Astrocyte (in vitro differentiated cells and primary cell): ENCODE measurements at places on chromosomes 6 and 20.

GRCh38 chr6:30644769-30645168 is 2.2 kb upstream of the C6orf136 start:
- H3K36me3 ChIP-seq: peaks cover 19% of the 10 kb centered on the region
- H3K4me1 ChIP-seq: peaks cover 6% of the 10 kb centered on the region
- no peaks in the 10 kb centered on the region for H3K27me3 ChIP-seq
- DNase-seq: no peak
- H3K4me3 ChIP-seq: no peak overlapping the region

DNA sequence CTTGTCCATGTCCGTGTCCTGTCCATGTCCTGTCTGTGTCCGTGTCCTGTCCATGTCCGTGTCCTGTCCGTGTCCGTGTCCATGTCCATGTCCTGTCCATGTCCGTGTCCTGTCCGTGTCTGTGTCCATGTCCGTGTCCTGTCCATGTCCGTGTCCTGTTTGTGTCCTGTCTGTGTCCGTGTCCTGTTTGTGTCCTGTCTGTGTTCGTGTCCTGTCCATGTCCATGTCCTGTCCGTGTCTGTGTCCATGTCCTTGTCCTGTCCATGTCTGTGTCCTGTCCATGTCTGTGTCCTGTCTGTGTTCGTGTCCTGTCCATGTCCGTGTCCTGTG is 55.0 kb upstream of the BHLHE23 start:
- no peak overlapping the region for H3K4me3 ChIP-seq
- H3K36me3 ChIP-seq: no peaks in the 10 kb centered on the region
- H3K27me3 ChIP-seq: peaks cover 2% of the 10 kb centered on the region
- no peak overlapping the region for H3K27ac ChIP-seq

- H3K4me1 ChIP-seq: no peaks in the 10 kb centered on the region
- no peak for DNase-seq
- no peak overlapping the region for H3K4me3 ChIP-seq
- no peaks in the 10 kb centered on the region for H3K27me3 ChIP-seq
Measured at GRCh38 chr20:47290008-47290407, 66.5 kb downstream of the ZMYND8 start.

DNA sequence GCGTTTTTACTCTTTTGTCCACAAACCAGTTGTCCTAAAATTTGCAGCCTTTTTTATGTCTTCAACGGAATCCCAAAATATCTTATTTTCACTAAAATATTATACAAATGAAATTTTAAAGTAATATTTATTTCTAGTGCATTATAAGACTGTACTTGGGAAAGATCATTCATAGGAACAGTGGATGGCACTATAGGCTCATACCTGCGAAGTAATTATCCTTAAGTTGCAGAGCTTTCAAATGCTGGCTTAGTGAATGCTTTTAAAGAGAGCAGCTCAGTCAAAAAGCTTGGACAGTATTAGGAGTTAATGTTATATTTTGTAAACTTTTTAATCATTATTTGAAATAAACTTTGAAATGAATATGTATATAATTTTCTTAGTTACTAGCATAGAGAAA is 254.9 kb downstream of the CDKAL1 start:
- H3K36me3 ChIP-seq: no peaks in the 10 kb centered on the region
- no peak overlapping the region for H3K27ac ChIP-seq
- H3K4me1 ChIP-seq: peaks cover 4% of the 10 kb centered on the region
- no peak for DNase-seq

DNA sequence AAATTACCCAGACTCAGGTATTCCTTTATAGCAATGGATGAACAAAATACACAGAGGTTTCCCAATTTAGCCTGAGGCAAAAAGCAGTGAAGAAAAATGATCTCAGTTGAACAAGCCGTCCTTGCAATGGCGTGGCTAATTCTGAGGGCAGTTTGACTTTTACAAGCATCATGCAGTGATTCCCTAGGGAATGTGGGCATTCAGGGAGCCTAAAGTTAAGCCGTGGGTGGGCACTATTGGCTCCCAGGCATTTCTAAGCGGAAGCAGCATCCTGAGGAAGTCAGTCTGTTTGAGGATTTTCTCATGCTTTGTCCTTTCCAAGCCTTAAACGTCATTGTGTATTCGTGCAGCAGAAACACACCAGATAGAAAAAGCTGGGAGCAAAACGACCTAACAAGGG is 133.9 kb downstream of the MYLK4 start:
- no peaks in the 10 kb centered on the region for H3K36me3 ChIP-seq
- H3K27me3 ChIP-seq: peaks cover 20% of the 10 kb centered on the region
- no peak overlapping the region for H3K4me3 ChIP-seq
- no peaks in the 10 kb centered on the region for H3K4me1 ChIP-seq
- no peak for DNase-seq

GRCh38 chr6:140846503-140847261 is 1286.0 kb upstream of the GJE1 start:
- peaks cover 15% of the 10 kb centered on the region for H3K4me1 ChIP-seq
- H3K27ac ChIP-seq: peak overlapping the region; percentile 43
- no peak overlapping the region for H3K4me3 ChIP-seq
- DNase-seq: peak; percentile 57

GRCh38 chr6:45808917-45809316 is 206.7 kb downstream of the CLIC5 start:
- no peak overlapping the region for H3K27ac ChIP-seq
- no peak for DNase-seq

- no peak for DNase-seq
- no peaks in the 10 kb centered on the region for H3K27me3 ChIP-seq
- H3K36me3 ChIP-seq: no peaks in the 10 kb centered on the region
- H3K4me3 ChIP-seq: no peak overlapping the region
Measured at GRCh38 chr6:132246632-132247270, 154.5 kb downstream of the MOXD1 start.

DNA sequence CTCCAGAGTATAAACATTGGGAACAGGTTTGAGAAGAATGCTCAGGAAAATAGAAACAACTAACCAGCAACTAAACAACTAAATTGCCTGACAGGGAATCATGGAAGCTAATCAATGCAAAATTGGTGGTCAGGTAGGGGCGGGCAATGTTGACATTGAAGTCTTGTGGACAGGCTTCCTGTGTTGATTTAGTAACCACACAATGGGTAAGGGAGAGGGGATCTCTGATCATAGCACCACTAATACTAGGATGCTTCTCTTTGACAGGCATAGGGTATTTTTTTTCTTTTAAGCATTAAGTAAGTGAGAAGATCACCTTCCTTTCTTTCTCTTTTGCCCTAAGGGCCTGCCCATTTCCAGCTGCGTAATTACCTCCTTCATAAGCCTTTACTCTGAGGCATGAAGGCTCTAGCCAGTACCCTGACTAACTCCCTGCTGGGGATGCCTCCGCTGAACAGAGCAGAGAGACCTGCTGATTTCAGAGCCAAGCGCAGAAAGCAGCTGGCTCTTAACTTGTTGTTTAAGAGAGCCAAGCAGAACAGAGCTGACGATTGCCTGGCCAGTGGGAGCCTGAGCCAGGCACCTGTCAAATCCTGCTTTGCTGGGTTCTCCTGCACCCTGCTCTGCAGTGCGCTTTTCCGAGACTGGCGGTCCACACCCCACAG is 118.7 kb downstream of the BMP2 start:
- no peaks in the 10 kb centered on the region for H3K27me3 ChIP-seq
- no peaks in the 10 kb centered on the region for H3K36me3 ChIP-seq

- H3K36me3 ChIP-seq: peaks cover 3% of the 10 kb centered on the region
- H3K27me3 ChIP-seq: no peaks in the 10 kb centered on the region
- no peaks in the 10 kb centered on the region for H3K4me1 ChIP-seq
- H3K27ac ChIP-seq: no peak overlapping the region
- no peak overlapping the region for H3K4me3 ChIP-seq
Measured at GRCh38 chr6:70864401-70864800, 92.5 kb downstream of the B3GAT2 start.

DNA sequence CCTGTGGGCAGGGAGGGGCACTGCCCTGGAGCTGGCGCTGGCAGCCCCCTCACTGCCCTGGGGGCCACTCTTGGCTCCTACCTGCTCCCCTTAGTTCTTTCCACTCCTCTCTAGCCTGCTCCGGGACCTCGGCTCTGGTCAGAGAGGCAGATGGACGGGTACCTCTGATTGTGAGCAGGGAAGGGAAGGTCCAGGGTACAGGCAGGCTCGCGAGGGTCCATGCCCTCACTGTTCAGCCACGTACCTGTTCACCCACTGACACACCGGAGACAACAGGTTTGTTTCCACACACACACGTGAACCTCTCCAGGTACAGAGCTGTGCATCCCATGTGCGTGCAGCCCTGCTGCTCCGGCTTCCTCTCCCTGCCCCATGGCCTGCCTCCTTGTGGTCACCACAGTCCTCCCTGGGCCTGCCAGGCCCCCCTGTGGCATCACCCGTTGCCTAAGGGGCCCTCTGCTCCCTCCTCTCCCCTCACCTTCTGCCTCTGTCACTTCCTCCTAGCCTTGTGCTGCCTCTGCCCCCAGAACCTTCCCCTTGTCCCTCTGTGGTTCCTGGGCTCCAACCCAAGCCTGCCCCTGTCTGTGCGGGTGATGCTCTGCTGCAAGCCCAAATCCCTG is 2.3 kb downstream of the EMILIN3 start:
- DNase-seq: no peak
- no peaks in the 10 kb centered on the region for H3K36me3 ChIP-seq
- H3K4me3 ChIP-seq: no peak overlapping the region
- H3K27ac ChIP-seq: no peak overlapping the region

DNA sequence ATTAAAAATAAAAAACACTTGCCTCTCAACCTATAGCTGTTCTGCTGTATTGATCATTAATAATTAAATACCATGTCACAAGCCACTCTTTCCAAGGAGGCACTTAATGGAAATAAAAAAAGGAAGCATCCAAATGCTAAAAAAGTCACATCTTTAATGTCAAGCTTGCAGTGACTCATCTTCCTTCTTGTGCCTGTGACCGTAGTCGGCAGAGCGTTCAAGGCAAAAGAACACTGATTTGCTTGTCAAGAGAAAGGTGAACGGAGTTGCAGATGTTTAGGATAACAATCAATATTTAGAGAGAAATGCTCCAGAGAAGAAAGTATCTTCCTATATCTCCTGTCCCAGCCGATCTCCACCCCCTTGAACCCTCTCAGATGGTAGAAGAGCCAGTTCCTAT is 341.0 kb upstream of the OPRM1 start:
- no peak overlapping the region for H3K27ac ChIP-seq
- no peaks in the 10 kb centered on the region for H3K4me1 ChIP-seq
- no peak for DNase-seq
- H3K4me3 ChIP-seq: no peak overlapping the region

- H3K4me1 ChIP-seq: no peaks in the 10 kb centered on the region
- no peak for DNase-seq
- no peak overlapping the region for H3K27ac ChIP-seq
- no peaks in the 10 kb centered on the region for H3K27me3 ChIP-seq
- no peak overlapping the region for H3K4me3 ChIP-seq
- no peaks in the 10 kb centered on the region for H3K36me3 ChIP-seq
Measured at GRCh38 chr6:84329516-84329915, 102.1 kb upstream of the CEP162 start.

DNA sequence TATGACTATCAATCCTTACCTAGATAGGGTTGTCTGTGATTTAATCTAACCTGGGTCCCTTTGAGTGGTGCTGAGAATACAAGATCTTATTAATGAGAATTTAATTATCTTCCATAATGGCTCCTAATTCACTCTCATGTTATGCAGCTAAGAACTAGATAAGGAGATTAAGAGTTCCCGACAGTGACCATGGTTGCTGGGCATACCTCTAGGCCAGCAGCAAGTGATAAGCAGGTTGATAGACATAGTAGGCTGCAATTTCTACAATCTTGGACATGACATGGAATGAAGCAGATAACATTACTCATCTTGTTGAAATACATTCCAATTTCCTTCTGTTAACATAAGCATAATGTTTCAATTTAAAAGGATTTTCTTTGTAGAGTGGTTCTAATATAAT is 27.1 kb downstream of the SPACA1 start:
- no peak overlapping the region for H3K27ac ChIP-seq
- no peak overlapping the region for H3K4me3 ChIP-seq

- DNase-seq: no peak
- no peak overlapping the region for H3K4me3 ChIP-seq
- H3K36me3 ChIP-seq: no peaks in the 10 kb centered on the region
- peaks cover 47% of the 10 kb centered on the region for H3K27me3 ChIP-seq
- H3K4me1 ChIP-seq: no peaks in the 10 kb centered on the region
Measured at GRCh38 chr6:166173281-166173951, 5.8 kb upstream of the TBXT start.

DNA sequence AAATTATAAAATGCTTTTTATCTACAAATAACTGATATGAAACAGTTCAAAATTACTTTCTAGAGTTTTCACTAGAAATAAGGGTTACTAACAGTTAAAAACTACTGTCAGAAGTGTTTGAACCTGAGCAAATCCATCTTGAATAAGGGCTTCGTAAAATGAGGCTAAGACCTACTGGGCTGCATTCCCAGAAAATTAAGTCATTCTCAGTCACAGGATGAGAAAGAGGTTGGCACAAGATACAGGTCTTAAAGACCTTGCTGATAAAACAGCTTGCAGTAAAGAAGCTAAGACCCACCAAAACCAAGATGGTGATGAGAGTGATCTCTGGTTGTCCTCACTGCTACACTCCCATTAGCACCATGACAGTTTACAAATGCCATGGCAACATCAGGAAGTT is 93.7 kb downstream of the PLG start:
- H3K36me3 ChIP-seq: no peaks in the 10 kb centered on the region
- no peaks in the 10 kb centered on the region for H3K4me1 ChIP-seq
- H3K27me3 ChIP-seq: no peaks in the 10 kb centered on the region
- peak; percentile 6 for DNase-seq
- no peak overlapping the region for H3K27ac ChIP-seq

- no peak for DNase-seq
- no peak overlapping the region for H3K4me3 ChIP-seq
- H3K36me3 ChIP-seq: no peaks in the 10 kb centered on the region
- peaks cover 7% of the 10 kb centered on the region for H3K4me1 ChIP-seq
- H3K27ac ChIP-seq: no peak overlapping the region
Measured at GRCh38 chr6:49565261-49565660, 14.8 kb downstream of the C6orf141 start.

GRCh38 chr20:41524980-41525613 is 93.1 kb downstream of the CHD6 start:
- no peaks in the 10 kb centered on the region for H3K27me3 ChIP-seq
- no peak overlapping the region for H3K27ac ChIP-seq
- H3K36me3 ChIP-seq: no peaks in the 10 kb centered on the region
- peak; percentile 77 for DNase-seq

GRCh38 chr20:57649617-57650015 is 29.4 kb upstream of the ZBP1 start:
- H3K27ac ChIP-seq: no peak overlapping the region
- peaks cover 3% of the 10 kb centered on the region for H3K4me1 ChIP-seq
- H3K4me3 ChIP-seq: no peak overlapping the region
- no peak for DNase-seq
- peaks cover 21% of the 10 kb centered on the region for H3K36me3 ChIP-seq
- H3K27me3 ChIP-seq: no peaks in the 10 kb centered on the region

GRCh38 chr6:42726485-42727086 is 4.2 kb upstream of the PRPH2 start:
- H3K27ac ChIP-seq: peak overlapping the region; percentile 35
- H3K4me3 ChIP-seq: peak overlapping the region; percentile 58
- peaks cover 5% of the 10 kb centered on the region for H3K4me1 ChIP-seq
- no peaks in the 10 kb centered on the region for H3K27me3 ChIP-seq
- peak; percentile 76 for DNase-seq

GRCh38 chr20:50580842-50581544 is 70.8 kb downstream of the PTPN1 start:
- DNase-seq: no peak
- no peak overlapping the region for H3K27ac ChIP-seq
- no peaks in the 10 kb centered on the region for H3K4me1 ChIP-seq
- H3K4me3 ChIP-seq: no peak overlapping the region
- no peaks in the 10 kb centered on the region for H3K27me3 ChIP-seq
